ENCODE measurements at places on chromosomes 1 and 21.

DNA sequence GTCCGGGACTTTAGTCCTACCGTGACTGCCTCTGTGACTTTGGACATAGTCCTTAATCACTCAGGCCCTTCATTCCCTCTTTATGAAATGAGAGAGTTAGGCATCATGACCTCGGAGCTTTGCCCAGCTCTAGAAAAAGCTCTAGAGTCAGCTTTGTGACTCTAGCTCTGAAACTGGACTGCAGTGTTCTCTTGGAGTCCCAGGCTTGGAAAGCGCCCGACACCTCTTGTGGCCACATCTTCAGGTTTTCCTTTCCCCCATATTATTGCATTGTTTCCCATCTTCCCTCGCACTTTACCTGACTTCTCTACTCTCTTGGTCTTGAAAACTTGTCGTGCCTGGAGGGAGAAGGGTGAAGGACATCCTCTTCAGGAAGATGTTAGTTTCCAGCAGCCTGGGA, 12.5 kb upstream of the AMIGO1 start:
- DNase-seq = no peak

GRCh38 chr1:240734001-240734400, 122.0 kb upstream of the GREM2 start:
- no peak for DNase-seq

DNA sequence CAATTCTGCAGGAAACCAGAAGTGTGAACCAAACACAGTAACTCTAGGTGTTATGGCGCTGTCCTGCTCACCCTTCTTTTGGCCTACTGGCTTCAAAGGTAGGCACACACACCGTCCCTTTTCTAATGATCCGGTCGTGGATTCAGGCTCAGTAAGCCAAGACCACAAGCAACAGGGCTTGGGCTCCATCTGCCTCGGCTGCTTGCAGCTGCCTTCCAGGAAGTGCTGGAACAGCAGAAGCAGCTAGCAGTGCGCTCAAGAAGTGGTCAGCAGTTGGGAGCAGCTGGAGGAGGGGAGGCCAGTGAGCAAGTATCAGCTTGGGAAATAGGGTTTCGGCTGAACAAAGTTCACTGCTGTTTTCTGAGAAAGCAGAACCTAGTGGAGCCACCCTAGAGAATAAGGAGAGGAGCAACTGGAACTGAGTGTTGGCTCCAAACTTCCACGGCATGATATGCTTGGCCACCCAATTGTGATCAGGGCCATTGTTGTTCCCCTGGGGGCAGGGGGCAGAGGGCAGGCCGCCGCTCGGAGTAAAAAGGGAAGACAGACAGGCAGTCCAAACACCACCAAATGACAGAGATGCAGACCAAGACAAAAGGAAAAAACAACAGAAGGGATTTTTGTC, 173.4 kb downstream of the TOMM20 start:
- DNase-seq = no peak

DNA sequence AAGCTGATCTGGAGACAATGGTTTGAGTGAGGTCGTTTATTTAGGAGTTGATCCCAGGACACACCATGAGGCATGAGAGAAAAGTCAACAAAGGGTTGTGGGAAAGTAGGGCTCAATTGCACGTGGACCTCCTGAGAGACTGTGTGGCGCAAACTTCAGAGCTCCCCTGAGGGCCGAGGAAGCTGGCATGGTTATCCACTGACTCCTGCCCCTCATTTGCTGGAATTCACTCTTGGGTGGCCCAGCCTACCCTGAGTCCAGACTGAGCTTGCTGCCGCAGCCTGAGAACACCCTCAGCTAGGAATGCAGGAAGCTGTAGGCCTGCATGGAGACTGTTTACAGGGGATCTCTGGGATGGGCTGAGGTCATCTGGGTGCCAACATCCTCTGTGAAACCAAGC, 301.0 kb downstream of the RWDD3 start:
- no peak for DNase-seq

DNA sequence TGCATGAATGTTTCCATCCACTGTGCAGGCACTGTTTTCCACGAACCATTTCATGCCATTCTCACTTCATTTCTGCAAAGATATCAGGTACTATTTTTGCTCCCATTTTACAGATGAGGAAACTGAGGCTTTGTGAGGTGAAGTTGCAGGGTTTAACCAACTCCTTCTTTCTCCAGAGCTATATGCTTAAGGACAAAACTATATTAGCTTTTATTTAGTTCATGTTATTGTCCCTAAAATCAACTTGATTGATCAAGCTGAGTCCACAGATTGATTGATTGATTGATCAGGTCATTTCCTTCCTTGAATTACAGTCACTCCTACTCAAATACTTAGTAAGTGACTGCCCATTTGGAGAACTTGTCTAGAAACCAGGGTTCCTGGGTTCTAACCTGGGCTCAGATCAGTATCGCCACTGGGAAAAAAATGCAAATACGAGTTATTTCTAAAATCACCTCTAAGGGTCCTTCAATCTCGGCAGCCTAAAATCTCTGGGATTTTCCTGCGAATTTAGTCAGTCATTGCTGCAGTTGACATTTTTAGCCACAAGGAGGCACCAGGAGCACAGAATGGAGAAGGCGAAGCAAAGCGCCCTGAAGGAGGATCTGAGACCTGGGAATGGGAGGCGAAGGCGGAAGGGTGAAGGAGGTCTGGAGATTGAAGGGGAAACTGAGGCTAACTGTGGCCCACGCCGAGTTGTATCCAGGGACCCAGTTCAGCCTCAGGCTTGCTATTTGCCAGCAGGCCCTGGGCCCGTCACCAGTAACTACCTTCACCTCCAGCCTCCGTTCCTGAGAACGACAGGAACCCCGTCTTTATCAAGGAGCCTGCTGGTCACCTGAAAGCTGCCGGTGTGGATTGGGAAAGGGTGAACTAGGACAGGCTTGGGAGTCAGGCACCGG, 14.3 kb upstream of the MUL1 start:
- DNase-seq = peak; percentile 70

DNA sequence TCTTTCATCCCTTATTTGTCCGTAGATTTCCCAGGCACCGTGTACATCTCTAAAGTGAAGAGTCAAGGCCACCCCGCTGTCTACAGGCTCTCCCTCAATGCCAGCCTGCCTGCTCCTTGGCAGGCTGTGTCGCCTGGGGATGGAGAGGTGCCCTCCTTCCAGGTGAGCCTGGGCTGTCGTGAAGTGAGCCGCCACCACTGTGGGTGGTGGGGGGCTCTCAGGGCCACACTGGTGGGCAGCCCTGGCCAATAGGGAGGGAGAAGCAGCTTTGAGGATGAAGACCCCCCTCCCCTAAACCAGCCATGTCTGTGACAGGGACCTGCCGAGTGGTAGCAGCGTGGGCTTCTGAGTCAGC, 46.2 kb downstream of the DISP3 start:
- DNase-seq = no peak

DNA sequence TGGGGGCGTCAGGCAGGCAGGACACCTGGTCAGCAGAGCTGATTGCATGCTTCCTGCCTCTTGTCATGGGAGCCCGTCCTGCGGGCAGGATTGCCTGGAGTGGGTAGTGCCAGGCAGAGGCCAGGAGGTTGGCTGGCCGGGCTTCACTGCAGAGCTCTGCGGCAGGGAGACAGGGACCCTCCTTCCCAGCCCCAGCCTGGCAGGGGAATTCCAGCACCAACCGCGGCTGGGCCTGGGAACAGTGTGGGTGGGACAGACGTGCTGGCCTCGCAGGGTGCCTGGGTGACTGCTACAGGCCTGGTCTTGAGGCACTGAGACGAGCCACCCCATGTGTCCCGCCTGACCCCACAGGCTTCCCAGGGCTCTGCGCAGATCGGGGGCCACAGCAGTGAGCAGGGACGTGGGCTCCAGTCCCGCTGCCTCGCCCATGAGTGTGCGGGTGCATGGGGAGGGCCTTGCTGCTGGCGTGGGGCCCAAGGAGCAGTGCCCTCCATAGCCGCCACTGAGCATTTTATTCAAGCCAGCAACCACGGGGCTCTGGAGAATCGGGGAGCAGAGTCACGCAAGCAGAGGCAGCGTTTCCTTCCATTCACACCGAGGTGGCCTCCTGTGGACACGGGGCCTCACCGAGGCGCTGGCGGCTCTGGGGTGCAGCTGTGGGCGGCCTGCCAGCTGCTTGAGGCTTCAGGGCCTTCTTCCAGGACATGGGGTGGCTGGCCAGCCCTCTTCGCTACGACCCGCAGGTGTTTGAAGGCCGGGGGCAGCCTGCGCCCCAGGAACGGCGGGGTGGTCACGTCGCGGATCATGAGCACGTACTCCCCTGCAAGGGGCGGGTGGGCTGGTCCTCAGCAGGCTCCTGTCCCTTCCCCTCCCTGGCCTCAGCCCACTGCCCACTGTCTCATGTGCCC, 70.3 kb downstream of the MORN1 start:
- no peak for DNase-seq

DNA sequence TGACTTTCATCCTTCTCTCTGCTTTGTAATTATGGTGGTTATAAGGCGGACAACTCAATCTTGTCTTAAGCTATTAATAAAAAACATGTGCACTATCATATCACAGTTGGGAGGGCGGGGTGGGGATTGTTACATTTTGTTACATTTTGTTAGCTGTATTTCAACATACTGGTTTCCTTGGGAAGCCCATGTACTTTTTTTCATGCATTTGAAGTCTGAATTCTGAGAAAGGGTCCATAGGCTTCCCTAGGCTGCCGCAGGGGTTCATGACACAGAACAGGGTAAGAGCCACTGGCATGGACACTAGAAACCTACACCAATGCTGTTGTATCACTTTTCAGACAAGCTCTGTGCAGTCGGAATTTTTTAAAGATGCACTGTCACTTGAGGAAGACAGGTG, 178.8 kb downstream of the ETS2 start:
- no peak for DNase-seq

- DNase-seq = no peak
Observed at GRCh38 chr21:42939582-42940413, 14.4 kb upstream of the ERVH48-1 start.

GRCh38 chr1:107830526-107830925, 134.5 kb downstream of the VAV3 start:
- no peak for DNase-seq

DNA sequence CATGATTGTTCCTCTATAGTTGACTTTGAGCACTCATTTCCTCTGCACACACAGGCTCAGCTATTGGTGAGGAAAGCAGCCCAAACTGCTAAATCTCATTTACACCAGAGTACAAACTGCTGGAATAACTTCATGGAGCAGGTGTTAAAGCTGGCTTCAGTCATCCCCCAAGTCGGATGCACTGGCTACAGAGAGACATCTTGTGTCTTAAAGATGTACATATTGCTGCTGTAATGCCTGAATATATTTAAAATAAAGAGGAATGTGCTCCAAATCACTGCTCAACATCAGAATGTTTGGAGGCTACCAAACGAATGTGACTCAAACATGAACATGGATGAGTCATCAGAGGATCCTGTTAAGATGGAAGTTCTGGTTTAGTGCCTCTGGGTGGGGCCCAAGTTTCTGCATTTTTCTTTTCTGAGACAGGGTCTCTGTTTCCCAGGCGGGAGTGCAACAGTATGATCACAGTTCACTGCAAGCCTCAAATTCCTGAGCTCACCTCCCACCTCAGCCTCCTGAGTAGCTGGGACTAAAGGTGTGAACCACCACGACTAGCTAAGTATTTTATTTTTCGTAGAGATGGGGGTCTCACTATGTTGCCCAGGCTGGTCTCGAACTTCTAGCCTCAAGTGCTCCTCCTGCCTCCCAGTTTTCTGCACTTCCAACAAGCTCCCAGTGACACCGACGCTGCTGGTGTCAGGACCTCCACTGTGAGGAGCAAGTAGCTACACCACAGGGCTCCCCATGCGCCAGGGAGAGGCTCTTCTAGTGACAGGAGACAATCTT, 79.0 kb upstream of the KRTAP19-8 start:
- no peak for DNase-seq

GRCh38 chr1:172135978-172136610, 284.4 kb upstream of the C1orf105 start:
- DNase-seq = no peak

DNA sequence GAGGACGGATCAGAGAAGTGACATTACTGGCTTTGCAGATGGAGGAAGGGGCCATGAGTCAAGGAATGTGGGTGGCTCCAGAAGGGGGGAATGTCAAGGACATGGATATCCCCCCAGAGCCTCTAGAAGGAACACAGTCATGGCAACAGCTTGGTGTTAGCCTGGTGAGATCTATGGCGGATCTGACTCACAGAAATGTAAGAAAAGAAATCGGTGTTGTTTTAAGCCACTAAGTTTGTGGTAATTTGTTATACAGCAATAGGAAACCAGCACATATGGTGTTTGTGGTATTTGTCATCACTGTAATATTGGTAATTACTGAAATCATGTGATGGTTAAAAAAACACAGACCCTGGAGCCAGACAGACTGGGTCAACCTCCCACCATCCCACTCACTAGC, 236.2 kb downstream of the SETD4 start:
- DNase-seq = no peak

- DNase-seq = peak; percentile 47
Observed at GRCh38 chr1:170670802-170671628, 7.1 kb downstream of the PRRX1 start.

GRCh38 chr1:212701910-212702309, 2.3 kb upstream of the BATF3 start:
- no peak for DNase-seq

GRCh38 chr1:169106921-169107602, 572 bp downstream of the ATP1B1 start:
- no peak for DNase-seq

Data from stimulated activated CD4-positive, alpha-beta T cell treated with anti-CD3 and anti-CD28 coated beads, Interleukin-2, amount 100 ng/mL, for 48 hours (primary cell).